Activated CD8-positive, alpha-beta memory T cell treated with anti-CD3 and anti-CD28 coated beads for 1 hour (primary cell): ENCODE measurements at places on chromosomes 7 and 10.

DNA sequence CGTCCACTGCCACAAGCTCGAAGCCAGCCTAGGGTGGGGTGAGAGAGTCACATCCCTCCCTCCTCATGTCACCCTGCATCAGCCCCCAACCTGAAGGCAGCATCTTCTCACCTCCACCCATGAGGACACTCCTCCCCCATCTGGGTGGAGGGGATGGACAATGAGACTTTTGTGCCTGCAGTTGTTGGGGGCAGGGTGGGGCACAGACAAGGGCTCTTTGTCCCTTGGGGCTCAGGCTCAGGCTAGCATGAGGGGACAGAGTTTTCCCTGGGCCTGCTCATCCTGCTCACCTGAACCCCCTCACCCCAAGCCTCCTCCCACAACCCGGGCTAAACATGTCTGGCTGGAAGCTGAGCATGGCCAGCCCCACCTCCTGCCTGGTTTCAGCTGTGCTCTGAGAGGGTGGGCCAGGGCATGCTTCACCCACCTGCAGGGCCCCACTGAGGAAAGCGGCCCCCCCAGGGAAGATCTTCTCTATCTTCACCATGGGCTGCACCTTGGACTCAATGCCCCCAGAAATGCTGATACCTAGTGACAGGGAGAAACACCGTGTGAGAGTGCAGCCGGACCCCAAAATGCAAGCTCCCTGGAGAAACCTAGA is 9.3 kb downstream of the LZTS2 start:
- DNase-seq = no peak

GRCh38 chr7:21927693-21928092 is 18.0 kb downstream of the CDCA7L start:
- no peak for DNase-seq

- no peak for DNase-seq
Observed at GRCh38 chr7:129750091-129750490, 138.6 kb downstream of the NRF1 start.

- DNase-seq = no peak
Observed at GRCh38 chr10:82212753-82213152, 337.8 kb downstream of the NRG3 start.

DNA sequence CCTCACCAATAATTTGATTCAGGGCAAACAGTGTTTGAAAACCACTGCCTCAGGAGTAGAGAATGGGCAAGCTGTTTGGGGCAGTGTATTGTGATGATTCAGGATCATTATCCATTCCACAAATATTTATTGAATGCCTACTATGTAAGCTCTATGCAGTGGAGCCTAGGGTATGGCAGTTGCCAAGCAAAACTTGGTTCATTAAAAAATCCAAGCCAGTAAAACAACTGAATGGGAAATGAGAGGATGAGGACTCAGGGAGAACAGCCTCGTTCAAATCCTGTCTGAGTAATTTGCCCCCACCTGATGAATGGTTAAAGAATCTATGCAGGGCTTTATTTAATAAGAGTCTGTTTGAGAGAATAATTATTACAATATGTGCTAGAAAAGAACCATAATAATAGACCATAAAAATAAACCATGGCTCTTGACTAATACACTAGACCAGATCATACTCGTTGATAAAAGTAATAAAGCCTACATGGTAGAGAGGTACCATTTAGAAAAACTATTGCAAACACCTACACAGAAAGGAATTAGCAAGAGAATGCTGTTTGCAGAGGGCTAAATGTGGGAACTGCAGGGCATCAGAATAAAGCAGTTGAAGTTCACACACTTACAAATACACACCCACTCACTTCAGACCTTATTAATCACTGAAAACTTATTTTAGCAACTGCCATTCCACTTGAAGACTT is 71.7 kb downstream of the CREB5 start:
- DNase-seq = no peak
